ENCODE measurements at places on chromosomes 7 and 10.
A peak's percentile ranks its signal among the peaks of the same experiment; 100 is the strongest.

GRCh38 chr7:46909601-46910051 lies 672.3 kb downstream of the TNS3 start:
- no peak for DNase-seq

GRCh38 chr7:19116121-19117090 lies 1.0 kb downstream of the TWIST1 start:
- DNase-seq, result no peak

DNA sequence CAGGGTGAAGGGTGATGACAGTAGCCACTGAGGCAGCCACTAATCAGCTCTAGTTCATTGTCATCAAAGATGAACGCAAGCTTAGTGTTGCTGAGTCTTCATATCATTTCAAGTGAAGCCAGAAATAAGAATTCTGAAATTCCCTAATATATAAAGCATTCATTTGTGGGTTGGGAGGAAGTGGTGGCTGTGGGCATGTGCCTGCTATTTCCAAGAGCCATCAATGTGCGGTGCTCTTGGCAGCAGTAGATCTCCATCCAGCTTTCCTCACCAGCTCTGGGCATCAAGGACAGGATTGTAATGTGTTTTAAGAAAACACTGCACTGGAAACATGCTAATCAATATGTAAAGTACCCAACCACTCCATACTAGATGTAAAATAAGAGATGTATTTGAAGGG lies 202.5 kb upstream of the AHR start:
- no peak for DNase-seq

GRCh38 chr7:15686295-15686956 lies at the start of gene MEOX2:
TSS of gene MEOX2 (minus strand) at chr7:15686683. CDS start at chr7:15686402, 281 bp downstream.
- no peak for DNase-seq

GRCh38 chr7:80748363-80749042 lies 110.1 kb downstream of the CD36 start:
- no peak for DNase-seq

DNA sequence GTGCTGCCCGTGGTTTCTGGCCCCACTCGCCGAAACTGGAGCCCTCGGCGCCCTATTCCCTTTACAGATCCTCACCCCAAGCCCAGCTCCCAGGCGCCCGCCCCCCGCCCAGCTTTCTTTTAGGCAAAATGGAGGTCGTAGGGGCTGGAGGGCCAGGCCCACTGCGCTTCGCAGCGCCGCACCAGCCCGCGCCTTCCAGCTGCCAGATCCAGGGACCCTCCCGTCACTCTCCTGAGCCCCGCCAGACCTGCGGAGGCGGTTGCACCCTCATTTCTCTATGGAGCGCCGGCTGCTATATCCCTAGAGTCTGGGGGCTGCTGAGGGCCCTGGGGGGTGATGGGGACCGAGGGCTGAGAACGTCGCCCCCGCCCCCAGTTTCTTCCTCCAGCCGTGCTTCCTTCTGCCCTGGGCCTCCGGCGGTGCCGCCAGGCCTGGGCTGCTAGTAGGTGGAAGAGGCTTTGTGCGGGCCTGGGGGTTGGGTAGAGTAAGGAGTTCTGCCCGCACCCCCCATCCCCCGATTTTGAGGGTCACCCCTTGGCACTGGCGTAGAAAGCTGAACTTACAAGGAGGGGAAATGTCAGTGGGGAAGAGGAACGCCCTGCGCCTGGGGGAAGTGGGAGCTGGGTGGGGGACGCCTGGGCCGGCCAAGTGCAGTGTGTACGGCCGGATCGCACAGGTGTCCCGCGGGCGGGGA lies 1.0 kb downstream of the GNB2 start:
- DNase-seq, result peak; percentile 33

Measured in hematopoietic multipotent progenitor cell treated with erythropoietin and hydrocortisone succinate and interleukin-3 and kit ligand, for 8 days (in vitro differentiated cells).